Smooth muscle cell of the umbilical artery (primary cell): ENCODE measurements at places on chromosomes 7 and 10. TPM values are rescaled to one million over a fixed set of nuclear protein-coding genes. Genes with fewer than 3 reads are reported as not detected.

Gene ADAP1
- total RNA-seq = 5.3 and 8.1 TPM in 2 replicates

Gene GPR15LG
- total RNA-seq = not detected in 2 replicates

Gene OR9A2
- not detected in 2 replicates for total RNA-seq

Gene PPP2R2D
- total RNA-seq = 22.9 and 38.2 TPM in 2 replicates

Gene GPR22
- total RNA-seq = not detected in 2 replicates

Gene TUBAL3
- not detected in 2 replicates for total RNA-seq

Gene CLDN4
- total RNA-seq = 0.89 and 7.7 TPM in 2 replicates

Gene NME8
- not detected in 2 replicates for total RNA-seq

Gene PLA2G12B
- not detected in 2 replicates for total RNA-seq

Gene EMX2
- total RNA-seq = 0.59 and 0.65 TPM in 2 replicates

Gene TRIM50
- not detected in 2 replicates for total RNA-seq

Gene AKR1D1
- not detected in 2 replicates for total RNA-seq

Gene WNT16
- total RNA-seq = 0.30 and 0.42 TPM in 2 replicates

Gene FBXL13
- total RNA-seq = 2.1 and 2.3 TPM in 2 replicates

Gene CDC14C
- not detected in 2 replicates for total RNA-seq

Gene PGAM2
- total RNA-seq = not detected in 2 replicates

Gene AFAP1L2
- 0.05 and 0.30 TPM in 2 replicates for total RNA-seq

Gene BMPER
- 34.0 and 84.3 TPM in 2 replicates for total RNA-seq

Gene SORCS3
- total RNA-seq = not detected in 2 replicates

Gene OR6V1
- not detected in 2 replicates for total RNA-seq

Gene SCIN
- total RNA-seq = 6.2 and 11.3 TPM in 2 replicates

Gene GIMAP1
- under 0.01 TPM in 1 of 2 replicates, not detected in the other for total RNA-seq

Gene CPA2
- not detected in 2 replicates for total RNA-seq

Gene CHN2
- 0.28 and 1.5 TPM in 2 replicates for total RNA-seq

Gene PCLO
- total RNA-seq = 0.59 and 3.0 TPM in 2 replicates

Gene FEZF1
- not detected in 2 replicates for total RNA-seq

Gene SLC39A12
- not detected in 2 replicates for total RNA-seq

Gene DGKB
- total RNA-seq = 0.59 and 1.2 TPM in 2 replicates

Gene MGMT
- total RNA-seq = 11.6 and 15.1 TPM in 2 replicates

Gene C10orf143
- 0.32 and 0.59 TPM in 2 replicates for total RNA-seq

Gene HPSE2
- not detected in 2 replicates for total RNA-seq

Gene UNCX
- not detected in 2 replicates for total RNA-seq

Gene LEP
- not detected in 2 replicates for total RNA-seq
